ENCODE measurements at places on chromosomes 3 and 15. TPM values are rescaled to one million over a fixed set of nuclear protein-coding genes. Genes with fewer than 3 reads are reported as not detected.

The RPL22L1 gene
- total RNA-seq = 66.8 TPM

The TRIM59 gene
- 25.6 TPM for total RNA-seq

The FBXL22 gene
- total RNA-seq = 0.39 TPM

The HTR3E gene
- not detected for total RNA-seq

The MYZAP gene
- total RNA-seq = 1.2 TPM

The COL6A5 gene
- total RNA-seq = not detected

The KBTBD13 gene
- total RNA-seq = not detected

The GOLGA6B gene
- total RNA-seq = not detected

The NTRK3 gene
- total RNA-seq = under 0.01 TPM

The GMNC gene
- not detected for total RNA-seq

The CRYGS gene
- 1.6 TPM for total RNA-seq

The PIGZ gene
- 1.7 TPM for total RNA-seq

The NAALADL2 gene
- total RNA-seq = 32.6 TPM

The TRPM1 gene
- total RNA-seq = not detected

The HYKK gene
- total RNA-seq = 1.7 TPM

Measured in placental epithelial cell (primary cell).